ENCODE measurements at places on chromosomes 2 and 18.

DNA sequence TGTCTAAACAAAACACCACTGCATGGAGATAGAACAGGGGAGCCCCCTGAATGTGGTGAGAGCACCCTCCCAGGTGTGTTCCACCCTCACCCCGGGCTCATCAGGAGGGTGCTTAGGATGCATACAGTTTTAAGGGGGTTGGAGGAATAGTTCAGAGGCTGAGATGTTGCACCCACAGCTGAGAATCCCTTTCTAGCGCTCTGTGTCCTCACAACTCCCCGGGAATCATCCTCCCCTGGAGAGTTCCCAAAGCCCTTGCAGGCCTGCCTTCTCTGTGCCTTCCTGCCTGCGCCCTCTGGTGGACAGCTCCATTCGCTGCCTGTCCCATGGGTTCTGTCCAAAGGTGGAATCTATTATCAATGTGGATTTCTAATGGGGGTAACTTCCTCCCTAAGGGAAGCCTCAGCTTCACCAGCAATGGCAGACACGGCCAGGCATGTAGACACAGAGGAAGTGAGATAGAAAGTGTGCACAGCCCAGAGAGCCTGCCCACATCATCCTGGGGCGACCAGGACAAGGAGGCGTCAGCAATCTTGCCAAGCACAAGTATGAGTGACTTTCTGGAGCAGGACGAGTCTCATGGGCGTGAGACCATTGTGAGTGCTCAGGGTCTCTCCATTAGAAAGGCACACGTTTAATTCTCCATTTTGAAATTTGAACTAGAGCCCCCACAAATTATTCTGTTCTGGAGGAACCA, 1.2 kb upstream of the UGT1A5 start:
- peak; percentile 79 for DNase-seq

DNA sequence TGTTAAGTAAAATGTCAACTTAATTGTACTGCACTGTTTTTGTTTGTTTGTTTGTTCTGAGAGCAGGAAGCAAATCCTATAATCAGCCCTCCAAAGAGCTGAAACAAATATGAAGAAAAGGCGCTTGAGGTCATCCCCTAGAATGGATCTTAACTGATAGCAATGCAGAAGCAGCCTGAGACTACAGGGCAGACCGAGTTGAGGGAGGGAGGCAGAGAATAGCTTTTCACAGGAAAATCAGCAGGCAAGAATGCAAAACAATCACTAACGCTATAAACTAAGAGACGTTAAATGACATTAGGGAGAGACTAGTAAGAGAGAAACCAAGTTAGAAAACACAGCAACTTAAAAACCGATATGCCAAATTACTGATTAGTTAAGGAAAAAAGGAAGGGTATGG, 37.2 kb downstream of the GALNT1 start:
- DNase-seq = no peak

- no peak for DNase-seq
Observed at GRCh38 chr2:140117386-140117785, 1337.2 kb upstream of the NXPH2 start.

- DNase-seq = peak; percentile 56
Observed at GRCh38 chr2:190996338-190996946, 17.5 kb downstream of the STAT1 start.

- DNase-seq = no peak
Observed at GRCh38 chr2:63500398-63500797, 87.9 kb downstream of the WDPCP start.

DNA sequence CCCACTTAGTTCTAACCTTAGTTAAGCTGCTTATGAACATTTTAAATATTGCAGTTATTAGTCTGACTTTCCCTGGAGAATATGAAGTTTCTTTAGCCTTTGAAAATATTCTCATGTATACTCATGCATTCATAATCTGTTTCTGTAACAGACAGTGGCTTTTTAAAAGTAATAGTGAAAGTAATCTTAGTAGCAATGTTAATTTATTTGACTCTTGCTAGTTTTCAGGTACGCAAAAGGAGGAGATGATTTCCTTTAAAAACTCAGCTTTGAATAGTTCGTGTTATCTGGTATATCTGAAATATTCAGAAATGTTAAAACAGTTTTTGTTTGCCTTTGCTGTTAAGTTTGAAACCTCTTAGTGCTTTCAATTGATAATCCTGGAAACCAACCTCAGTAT, 3.8 kb downstream of the ANKRD12 start:
- no peak for DNase-seq

DNA sequence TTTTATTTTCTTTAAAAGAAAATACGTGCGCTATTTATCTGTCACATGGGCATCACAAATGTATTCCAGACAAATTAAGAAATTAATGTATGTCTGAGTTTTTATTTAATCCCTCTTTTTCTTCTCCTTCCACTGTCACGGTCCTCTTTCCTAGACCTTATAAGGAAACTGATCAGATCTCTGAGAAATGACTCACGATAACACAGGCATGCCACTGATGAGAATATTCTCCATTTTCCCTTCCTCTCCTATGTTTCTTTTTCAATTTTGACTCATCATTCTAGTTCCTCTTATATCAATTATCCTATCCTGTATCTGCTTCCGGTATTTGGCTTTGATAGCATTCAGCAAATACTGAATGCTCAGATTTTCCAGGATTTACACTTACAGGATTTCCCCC, 121.8 kb downstream of the DSC3 start:
- no peak for DNase-seq

DNA sequence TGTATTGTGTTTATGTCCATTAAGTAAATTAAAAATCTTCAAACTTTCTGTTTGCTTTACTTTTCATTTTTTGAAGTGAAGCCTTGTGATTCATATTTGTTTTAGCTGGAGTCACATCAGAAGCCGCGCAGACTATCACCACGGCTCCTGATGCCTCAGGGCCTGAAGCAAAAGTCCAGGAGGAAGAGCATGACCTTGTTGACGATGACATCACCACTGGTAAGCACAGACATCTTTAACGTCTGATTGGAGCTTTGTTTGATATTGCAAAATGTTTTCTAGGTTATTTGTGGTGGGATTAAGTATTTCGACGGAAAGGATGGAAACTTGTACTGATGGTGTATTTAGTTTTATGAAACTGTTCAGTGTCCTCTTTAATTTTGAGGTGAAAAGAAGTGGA, 164.8 kb downstream of the WDR7 start:
- DNase-seq = no peak

DNA sequence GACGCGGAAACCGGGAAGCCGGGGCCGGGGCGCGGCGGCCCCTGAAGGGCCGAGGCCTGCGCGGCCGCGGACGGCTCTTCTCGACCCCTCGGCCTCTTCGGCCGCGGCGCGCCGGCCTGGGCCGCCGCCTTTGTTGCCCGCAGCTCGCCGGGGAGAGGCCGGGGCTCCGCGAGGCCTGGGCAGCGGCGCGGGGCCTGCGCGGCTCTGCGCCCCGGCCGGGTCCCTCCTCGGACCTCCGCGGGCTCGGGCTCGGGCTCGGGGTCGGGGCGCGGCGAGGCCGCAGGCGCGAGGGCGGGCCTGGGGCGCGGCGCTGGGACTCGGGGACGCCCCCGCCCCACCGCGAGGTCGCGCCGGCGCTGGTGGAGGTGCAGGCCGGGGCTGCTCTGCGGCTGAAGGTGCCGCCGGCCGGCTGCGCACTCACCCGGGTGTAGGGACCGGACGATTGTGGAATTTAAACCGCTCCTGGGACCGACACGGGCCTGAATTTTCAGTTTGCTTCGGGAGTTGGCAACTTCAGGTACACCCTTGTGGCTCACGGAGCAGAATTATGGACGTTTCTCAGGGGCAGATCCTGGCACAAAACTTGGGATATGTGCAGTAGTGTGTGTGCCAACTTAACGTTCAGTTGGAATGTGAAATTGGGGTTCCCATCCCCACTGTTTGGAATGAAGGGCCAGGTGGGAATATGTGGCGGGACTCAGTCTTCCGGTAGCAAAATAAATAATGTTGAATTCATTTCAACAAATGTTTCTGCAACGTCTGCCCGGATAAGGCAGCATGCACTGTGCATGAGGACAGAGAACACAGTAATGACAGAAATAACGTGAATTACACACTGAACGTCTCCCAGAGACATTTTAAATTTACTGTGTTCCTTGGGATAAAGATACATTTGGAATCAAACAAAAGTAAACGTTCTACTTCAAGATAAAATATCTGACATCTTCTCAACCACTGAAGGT, 787 bp downstream of the SOCS6 start:
- DNase-seq = peak; percentile 59

- DNase-seq = no peak
Observed at GRCh38 chr2:182208421-182208820, 218.4 kb downstream of the PDE1A start.

DNA sequence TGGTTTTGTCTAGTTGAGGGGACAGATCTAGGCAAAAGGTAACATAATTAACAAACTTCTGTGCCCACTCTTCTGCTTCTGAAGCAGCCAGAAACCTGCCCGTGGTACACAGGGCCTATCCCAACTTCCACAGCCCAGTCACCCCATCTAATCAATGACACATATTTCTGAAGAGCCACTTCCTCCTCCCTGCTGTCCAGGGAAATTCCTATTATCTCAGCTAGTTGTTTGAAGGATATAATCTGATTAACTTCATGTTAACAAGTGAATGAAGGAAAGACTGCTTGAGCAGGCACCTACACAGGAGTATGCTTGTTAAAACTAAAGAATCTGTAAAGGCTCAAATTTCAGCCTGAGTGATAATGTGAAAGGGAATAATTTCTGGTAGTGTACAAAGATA, 61.4 kb downstream of the CCDC148 start:
- peak; percentile 29 for DNase-seq

DNA sequence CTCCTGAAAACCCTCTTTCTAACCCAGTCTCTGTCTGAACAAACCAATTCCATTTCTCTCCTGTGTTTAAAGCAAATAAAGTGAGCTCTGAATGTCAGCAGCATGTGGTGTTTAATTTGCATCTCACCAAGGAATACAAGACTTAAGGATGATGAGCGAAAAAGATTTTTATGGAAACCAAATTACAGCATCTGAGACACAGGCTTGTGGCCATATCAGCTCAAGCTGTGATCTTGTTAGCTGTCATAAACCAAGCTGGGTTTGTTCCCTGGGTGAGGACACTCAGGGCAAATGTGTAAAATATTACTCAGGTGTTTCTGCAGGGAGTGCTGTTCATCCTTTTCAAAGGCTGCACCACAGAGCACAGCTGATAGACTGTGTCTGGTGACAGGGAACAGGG, 129.3 kb upstream of the REV1 start:
- DNase-seq = no peak

- no peak for DNase-seq
Observed at GRCh38 chr2:51153236-51153635, 121.3 kb upstream of the NRXN1 start.

- no peak for DNase-seq
Observed at GRCh38 chr2:195300631-195301030, 356.4 kb upstream of the SLC39A10 start.

DNA sequence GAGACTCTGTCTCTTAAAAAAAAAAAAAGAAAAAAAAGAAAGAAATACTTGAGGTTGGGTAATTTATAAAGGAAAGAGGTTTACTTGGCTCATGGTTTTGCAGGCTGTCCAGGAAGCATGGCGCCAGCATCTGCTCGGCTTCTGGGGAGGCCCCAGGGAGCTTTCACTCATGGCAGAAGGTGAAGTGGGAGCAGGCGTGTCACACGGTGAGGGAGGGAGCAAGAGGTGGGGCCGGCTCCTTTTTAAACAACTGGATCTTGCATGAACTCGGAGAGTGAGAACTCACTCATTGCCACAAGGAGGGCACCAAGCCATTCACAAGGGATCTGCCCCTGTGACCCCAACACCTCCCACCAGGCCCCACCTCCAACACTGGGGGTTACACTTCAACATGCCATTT, 30.6 kb downstream of the CYP26B1 start:
- no peak for DNase-seq
